ENCODE measurements at places on chromosomes 16 and 17.

DNA sequence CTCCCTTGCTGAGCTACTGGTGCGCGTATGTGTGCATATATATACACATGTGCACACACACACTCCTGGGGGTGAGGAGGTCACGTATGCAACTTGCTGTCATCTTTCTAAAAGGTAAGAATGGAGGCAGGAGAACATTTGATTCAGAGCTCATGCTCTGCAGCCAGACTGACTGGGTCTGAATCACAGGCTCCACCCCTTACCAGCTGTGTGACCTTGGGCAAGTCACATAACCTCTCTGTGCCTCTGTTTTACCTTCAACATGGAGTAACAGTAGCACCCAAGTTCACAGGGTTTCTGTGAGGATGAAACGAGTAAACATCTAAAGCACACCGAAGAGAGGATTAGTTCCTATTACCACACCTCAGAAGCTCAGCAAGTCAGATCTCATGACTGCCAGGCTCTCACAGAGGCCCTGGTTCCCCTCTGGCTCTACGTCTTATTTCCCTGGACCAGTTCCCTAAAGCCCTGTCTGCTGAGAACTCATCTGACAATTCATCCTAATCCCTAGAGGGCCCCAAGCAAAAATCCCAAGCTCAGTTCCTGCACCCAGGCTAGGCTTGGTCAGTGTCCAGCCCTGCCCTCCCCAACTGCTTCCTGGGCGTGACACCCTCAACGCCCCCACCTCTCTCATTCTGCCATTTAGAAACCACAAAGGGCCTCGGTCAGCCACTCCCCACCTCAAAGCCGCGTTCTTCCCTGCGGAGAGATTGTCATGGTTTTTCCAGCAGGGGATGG lies 28.7 kb downstream of the ABR start:
- no peak for DNase-seq

DNA sequence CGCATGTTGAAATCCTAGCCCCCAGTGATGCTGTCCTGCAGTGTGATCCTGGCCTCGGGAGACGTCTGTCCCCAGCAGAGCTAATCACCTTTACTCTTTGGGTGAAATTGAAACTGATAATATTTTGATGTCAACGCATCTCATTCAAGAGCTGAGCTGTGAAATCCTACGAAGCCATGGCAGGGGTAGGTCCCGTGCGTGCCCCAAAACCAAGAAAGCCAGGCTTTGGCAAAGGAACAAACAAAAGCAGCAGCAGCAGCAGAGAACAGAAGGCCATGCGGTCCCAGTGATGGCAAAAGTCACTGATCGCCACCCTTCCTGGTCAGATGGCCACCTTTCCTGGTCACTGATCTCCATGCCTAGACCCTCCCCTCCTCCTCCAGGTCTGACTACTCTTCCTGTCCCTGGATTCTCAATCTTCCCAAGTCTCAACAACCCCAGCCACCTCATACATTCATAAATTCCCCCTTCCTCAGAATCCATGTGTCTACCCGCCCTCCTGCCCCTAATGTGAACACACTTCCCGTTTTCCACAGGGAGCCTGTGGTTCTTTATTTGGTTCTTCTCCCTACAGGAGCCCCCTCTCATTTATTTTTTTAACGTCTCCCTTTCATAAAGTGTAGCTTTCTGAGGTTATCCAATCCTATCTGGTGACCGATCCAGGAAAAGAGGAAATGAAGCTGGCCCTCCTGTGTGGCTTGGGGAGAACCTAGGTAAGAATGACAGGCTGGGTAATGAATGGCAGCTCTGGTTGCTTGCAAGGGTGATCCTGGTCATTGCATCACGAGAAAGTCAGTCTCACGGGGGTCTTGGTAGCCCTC lies 50.3 kb downstream of the CPPED1 start:
- no peak for DNase-seq

- no peak for DNase-seq
These were observed at the start of gene MMD for GRCh38 chr17:55421179-55421934. TSS of gene MMD (minus strand) at chr17:55421835. CDS start at chr17:55421695, 140 bp downstream.

DNA sequence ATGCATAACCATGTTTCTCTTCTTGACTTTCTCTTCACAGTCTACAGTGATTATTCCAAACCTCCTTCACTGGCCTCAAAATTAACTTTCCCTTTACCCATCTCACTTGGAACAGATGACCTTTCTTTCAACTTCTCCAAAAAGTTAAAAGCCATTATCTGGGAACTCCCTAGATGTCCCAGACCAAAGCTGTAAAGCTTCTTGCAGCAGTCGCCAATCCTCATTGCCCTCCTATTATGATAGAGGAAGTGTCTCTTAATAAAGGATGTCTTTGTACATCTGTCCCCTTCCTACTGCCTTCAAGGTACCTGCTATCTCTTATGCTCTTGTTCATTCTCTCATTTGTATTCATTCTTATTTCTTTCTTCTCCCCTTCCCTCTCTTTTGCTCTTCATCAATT lies 127.5 kb downstream of the MRTFB start:
- DNase-seq: no peak

GRCh38 chr16:56121156-56121500 lies 70.2 kb upstream of the GNAO1 start:
- DNase-seq: no peak

Data from T-cell (primary cell).